ENCODE measurements at places on chromosomes 2 and 18. TPM values are rescaled to one million over a fixed set of nuclear protein-coding genes. Genes with fewer than 3 reads are reported as not detected.
A peak's percentile ranks its signal among the peaks of the same experiment; 100 is the strongest.

The C2orf81 gene
- 2.7 TPM for total RNA-seq

The NEU4 gene
- not detected for total RNA-seq

The ALLC gene
- total RNA-seq: not detected

The ALPG gene
- total RNA-seq: not detected

The AGPS gene
- total RNA-seq: 32.7 TPM

The APCDD1 gene
- 5.8 TPM for total RNA-seq

The KLHL41 gene
- 0.69 TPM for total RNA-seq

The CCDC85A gene
- total RNA-seq: 2.1 TPM

The SLC19A3 gene
- 0.23 TPM for total RNA-seq

The NYAP2 gene
- total RNA-seq: 0.17 TPM

The DES gene
- total RNA-seq: 17.4 TPM

The CELF4 gene
- 0.94 TPM for total RNA-seq

GRCh38 chr2:18922276-18922675 lies 332.9 kb upstream of the NT5C1B start:
- DNase-seq: no peak

- peak; percentile 53 for DNase-seq
Observed at GRCh38 chr2:72129681-72130340, 17.9 kb downstream of the CYP26B1 start.

DNA sequence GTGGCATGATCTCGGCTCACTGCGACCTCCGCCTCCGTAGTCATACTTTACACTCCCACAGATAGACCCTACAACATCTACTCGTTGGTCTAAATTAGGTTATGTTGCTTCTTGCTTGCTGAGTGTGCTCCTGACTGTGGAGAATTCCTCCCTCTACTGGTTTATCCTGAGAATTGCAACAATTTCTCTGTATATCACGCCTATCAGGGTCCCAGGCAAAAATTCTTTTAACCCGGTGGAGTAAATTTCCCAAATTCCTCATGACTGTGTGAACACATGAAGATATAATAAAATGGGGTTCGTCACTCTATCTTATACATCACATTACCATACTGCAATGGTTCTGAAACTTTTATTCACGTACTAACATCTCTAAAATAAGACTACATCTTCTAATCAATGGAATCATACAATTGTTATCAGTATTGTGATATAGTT lies 156.7 kb downstream of the EVA1A start:
- DNase-seq: no peak

DNA sequence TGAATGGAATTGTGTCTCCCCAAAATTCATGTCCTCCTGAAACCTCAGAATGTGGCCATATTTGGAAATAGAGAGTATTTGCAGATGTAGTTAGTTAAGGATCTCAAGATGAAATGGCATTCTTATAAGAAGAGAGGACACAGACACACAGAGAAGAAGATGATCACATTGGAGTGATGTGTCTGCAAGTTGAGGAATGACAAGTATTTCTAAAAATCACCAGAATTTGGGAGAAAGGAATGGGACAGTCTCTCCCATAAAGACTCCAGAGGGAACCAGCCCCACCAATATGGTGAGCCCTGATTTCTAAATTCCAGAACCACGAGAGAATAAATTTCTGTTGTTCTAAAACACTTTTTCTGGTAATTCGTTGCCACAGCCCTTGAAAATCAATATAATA lies 166.3 kb downstream of the C1D start:
- no peak for DNase-seq

DNA sequence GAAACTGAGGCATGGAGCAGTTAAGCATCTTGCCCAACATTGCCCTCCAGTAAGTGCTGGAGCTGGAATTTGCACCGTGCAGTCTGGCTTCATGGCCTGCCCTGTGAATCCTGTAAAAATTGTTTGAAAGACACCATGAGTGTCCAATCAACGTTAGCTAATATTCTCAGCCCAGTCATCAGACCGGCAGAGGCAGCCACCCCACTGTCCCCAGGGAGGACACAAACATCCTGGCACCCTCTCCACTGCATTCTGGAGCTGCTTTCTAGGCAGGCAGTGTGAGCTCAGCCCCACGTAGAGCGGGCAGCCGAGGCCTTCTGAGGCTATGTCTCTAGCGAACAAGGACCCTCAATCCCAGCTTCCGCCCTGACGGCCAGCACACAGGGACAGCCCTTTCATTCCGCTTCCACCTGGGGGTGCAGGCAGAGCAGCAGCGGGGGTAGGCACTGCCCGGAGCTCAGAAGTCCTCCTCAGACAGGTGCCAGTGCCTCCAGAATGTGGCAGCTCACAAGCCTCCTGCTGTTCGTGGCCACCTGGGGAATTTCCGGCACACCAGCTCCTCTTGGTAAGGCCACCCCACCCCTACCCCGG lies 1.3 kb downstream of the PROC start:
- no peak for DNase-seq

GRCh38 chr2:70645733-70646419 lies 92.2 kb upstream of the TGFA start:
- no peak for DNase-seq

GRCh38 chr2:132824716-132825115 lies 154.7 kb upstream of the LYPD1 start:
- no peak for DNase-seq

GRCh38 chr2:47767880-47768609 lies 14.9 kb upstream of the MSH6 start:
- peak; percentile 95 for DNase-seq

- no peak for DNase-seq
Observed at GRCh38 chr18:34543945-34544344, 166.2 kb upstream of the DTNA start.

DNA sequence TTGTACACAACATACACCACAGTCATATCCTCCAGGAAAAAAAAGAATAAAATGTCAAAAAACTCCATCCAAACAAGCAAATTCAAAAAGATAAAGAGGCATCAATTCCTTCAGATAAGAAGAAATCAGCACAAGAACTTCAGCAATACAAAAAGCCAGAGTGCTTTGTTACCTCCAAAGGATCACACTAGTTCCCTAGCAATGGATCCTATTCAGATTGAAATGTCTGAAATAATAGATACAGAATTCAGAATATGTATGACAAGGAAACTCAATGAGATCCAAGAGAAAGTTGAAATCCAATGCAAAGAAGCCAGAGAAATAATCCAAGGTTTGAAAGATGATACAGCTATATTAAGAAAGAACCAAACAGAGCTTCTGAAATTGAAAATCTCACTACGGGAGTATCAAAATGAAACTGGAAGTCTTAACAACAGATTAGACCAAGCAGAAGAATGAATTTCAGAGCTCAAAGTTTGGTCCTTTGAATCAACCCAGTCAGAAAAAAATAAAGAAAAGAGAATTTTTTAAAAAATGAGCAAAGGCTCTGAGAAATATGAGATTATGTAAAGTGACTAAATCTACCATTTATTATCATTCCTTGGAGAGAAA lies 80.6 kb downstream of the TRABD2A start:
- DNase-seq: no peak

- DNase-seq: peak; percentile 62
Observed at GRCh38 chr2:241797441-241798080, 11.4 kb upstream of the NEU4 start.

DNA sequence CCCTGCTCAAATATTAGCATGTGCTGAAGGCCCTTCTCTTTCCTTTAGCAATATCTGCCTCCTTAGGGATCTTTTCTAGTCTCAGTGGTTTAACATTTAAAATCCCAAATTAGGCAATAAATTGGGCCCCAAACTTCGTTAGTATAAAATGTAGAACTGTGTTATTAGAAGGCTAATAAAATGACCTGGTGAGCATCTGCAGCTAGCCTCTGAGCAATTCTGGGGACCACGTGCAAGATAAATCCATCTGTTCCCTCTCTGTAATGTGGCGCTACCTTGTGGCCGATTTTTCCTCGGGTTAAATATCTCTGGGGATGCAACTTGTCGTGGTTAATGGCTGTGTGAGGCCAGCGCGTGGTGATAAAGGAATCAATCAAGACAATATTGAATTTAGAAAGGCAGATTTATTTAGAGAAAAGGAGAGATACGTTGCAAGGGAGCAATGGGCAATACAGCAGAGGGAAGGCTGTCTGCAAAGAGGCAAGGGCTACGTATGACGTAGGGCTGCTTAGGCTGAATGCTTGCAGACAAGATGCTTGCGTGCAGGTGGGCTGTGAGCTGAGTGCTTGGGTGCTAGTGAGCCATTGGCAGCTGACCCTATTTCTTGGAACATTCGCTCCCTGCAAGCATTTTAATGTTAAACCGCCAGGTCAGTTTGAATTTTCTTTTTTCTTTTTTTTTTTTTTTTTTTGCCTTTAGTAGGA lies 18.5 kb upstream of the IL36G start:
- DNase-seq: no peak

DNA sequence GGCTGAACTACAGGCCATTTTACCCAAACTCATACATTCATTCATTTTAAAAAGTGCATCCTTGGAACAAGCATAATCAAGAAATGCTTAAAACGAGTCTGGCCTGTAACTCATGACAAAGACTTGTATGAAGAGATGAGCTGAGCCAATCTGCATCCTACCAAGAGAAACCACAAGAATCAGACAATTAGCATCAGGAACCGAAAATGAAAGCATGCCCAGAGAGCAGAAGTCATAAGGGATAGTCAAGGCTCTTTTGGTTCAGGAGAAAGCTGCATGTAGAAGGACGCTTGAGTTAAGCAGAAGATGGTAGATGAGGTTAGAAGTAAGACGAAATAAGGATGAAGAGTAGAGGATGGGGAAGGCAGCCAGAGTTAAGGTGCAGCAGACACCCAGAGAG lies 137.0 kb upstream of the CTNNA2 start:
- no peak for DNase-seq

- DNase-seq: no peak
Observed at GRCh38 chr18:37667836-37668235, 102.2 kb upstream of the CELF4 start.

GRCh38 chr2:204152616-204153015 lies 216.1 kb downstream of the ICOS start:
- no peak for DNase-seq
